NCI-H226 (cell line): ENCODE measurements at places on chromosomes 12 and 14.

GRCh38 chr12:76310110-76310509 is 38.1 kb downstream of the BBS10 start:
- DNase-seq, result peak; percentile 96

- no peak for DNase-seq
These were observed 503.0 kb upstream of the LMO3 start for GRCh38 chr12:17108877-17109541.

GRCh38 chr12:108273217-108273616 is 65.9 kb downstream of the CMKLR1 start:
- no peak for DNase-seq

- no peak for DNase-seq
These were observed 159.1 kb downstream of the RASSF9 start for GRCh38 chr12:85676816-85677749.

DNA sequence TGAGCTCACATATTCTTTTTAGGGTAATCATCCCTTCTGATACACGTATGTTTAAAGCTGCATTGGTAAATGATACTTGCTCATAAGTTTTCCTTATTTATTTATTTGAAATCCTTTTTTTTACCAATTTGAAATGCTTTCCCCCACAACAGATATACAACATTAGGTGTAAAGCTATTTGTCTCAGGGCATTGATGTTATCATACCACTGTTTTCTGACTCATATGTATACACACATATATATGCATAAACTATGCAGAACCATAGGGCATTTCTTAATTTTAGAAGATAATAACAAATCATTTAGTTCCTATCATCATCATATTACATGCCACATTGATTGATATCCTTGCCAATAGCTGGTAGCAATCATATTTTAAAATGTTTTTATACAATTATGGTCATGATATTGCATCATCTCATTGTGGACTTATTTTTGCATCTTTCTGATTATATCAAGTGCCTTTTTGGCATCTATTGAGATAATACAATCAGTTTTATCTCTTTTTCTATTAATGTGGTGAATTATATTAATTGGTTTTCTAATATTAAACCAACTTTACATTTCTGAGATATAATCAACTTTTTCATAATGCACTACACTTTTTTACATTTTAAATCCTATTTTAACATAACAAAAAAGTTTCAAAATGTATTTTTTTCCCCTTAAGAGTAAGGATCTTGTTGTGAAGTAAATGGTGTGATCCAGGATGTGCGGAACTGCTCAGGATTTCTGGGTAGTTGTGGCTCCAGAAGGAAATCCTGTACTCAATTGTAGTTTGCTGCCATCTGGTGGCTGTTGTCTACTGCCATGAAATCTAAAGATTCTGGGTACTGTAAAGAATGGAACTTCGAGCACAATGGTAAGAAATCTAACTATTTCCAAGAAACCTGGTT is 16.7 kb downstream of the OR9K2 start:
- peak; percentile 35 for DNase-seq

- DNase-seq, result no peak
These were observed 184.5 kb downstream of the NUBPL start for GRCh38 chr14:31745741-31746140.

DNA sequence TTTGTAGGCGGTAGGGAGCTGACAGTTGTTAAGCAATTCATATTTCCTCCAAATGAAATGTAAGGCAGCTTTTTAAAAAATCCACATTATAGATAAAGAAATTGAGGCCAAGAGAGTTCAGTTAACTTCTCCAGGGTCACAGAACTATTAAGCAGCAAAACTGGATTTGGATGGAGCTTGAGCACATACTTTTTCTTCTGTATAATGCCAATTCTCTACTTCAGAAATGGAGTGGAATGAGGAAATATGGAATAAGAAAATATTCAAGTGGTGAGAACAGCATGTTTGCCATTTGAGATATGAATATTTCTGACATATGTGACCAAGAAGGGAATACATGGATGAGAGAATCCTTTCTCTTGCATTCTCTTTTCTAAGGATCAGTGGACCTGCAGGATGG is 233.1 kb downstream of the FOXG1 start:
- no peak for DNase-seq

- DNase-seq, result no peak
These were observed 359.3 kb downstream of the ADGRD1 start for GRCh38 chr12:131312793-131313545.

GRCh38 chr14:89533136-89533535 is 116.1 kb upstream of the FOXN3 start:
- DNase-seq, result no peak

GRCh38 chr12:1645819-1646218 is 16.8 kb downstream of the WNT5B start:
- DNase-seq, result no peak

- peak; percentile 52 for DNase-seq
These were observed 84.6 kb upstream of the NAV3 start for GRCh38 chr12:77746096-77746495.

- DNase-seq, result no peak
These were observed 27.5 kb downstream of the HVCN1 start for GRCh38 chr12:110661337-110661972.

- DNase-seq, result no peak
These were observed 1.9 kb upstream of the DCAF5 start for GRCh38 chr14:69154779-69155178.

GRCh38 chr14:75341620-75342019 is 63.0 kb downstream of the FOS start:
- DNase-seq, result no peak

- DNase-seq, result no peak
These were observed at the start of gene PMEL for GRCh38 chr12:55965941-55966407. Gene PMEL, minus strand, starts transcription at chr12:55966042. Its CDS starts 31 bp downstream, at chr12:55966011.

GRCh38 chr12:12178559-12178958 is 88.3 kb downstream of the LRP6 start:
- no peak for DNase-seq

DNA sequence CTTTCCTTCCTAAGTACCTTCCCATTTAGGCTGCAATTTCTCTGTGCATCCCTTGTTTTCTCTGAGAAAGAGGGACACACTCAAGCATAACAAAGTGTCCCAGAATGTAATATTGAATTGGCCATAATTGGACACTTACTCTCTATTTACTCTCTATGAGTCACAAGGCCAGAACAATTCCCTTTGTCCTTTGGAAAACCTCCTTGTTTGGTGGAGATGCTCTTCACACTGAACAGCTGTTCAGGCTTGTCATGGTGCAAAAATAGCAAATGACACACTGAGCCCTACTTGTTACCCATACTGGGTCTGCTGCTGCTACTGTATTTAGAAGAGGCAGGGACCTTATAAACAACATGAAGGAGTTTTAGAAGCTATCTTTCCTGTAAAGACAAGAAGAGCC is 1590.5 kb upstream of the TMEM132C start:
- no peak for DNase-seq

DNA sequence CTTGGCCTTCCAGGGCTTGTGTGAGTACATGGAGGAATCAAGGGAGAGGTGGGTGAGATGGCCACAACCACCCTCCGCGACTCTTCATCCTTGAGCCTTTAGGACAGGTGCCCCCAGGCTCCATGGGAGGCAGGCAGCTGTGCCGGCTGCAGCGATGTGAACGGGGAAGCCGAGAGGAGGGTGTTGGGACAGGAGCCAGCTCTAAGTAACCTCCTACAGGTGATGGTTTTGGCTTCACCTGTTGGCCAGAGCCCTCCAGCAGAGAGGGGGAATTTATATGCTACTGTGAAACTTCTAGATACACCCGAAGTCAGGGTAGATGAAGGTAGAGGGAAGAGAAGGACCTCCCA is 132.2 kb upstream of the HIF1A start:
- no peak for DNase-seq

DNA sequence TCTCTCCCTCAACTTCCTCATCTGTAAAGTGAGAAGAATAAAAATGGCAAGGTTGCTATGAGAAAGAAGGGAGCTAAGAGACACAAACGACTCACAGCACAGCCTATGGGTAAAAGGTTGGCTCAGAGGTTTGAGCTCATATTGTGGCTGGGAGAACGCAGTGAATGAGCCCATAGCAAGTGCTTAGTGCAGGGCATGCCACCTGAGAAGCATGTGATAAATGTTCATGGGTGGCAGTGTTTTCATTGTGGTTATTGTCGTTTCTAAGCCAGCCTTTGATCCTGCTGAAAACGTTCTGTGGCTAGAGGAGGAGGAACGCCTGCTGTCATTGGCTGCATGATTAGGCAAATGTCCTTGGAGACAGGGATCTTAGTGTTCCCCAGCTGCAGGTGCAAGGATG is 150.4 kb downstream of the KSR2 start:
- no peak for DNase-seq
